ENCODE measurements at places on chromosomes 7 and 10.

DNA sequence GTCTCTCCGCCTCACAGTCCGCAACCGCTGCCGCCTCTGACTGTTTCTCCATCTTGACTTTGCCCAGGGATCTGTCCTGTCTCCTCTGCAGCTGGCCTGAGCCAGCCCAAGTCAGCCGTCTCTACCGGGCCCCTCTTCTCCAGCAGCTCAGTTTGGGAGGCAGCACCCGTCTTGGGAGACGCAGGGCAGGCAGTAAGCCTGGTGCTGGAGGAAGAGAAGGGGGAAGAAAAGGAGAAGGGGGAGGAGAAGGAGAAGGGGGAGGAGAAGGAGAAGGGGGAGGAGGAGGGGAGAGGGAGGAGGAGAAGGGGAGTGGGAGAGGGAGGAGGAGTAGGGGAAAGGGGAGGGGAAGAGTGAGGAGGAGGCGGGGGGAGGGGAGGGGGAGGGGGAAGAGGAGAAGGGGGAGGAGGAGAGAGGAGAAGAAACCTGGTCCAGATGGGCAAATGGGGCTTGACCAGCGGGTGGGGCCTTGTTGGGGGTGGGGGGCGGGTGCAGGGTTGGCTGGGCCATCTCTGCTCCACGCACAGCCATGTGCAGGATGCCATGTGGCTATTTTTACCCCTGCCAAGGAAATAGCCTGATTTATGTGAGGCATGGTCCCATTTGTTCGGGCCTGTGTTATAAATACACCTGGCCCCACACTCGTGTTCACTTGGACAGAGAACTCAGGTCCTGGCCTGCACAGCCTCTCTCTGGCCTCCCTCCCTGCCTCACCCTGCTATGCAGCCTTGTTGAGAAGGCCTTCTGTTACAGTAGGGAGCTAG is 35.9 kb upstream of the FZD9 start:
- no peak for DNase-seq

- DNase-seq: no peak
These were observed 22.2 kb downstream of the LANCL2 start for GRCh38 chr7:55387062-55387965.

- DNase-seq: no peak
These were observed 18.9 kb upstream of the PNLIPRP3 start for GRCh38 chr10:116408719-116409118.

DNA sequence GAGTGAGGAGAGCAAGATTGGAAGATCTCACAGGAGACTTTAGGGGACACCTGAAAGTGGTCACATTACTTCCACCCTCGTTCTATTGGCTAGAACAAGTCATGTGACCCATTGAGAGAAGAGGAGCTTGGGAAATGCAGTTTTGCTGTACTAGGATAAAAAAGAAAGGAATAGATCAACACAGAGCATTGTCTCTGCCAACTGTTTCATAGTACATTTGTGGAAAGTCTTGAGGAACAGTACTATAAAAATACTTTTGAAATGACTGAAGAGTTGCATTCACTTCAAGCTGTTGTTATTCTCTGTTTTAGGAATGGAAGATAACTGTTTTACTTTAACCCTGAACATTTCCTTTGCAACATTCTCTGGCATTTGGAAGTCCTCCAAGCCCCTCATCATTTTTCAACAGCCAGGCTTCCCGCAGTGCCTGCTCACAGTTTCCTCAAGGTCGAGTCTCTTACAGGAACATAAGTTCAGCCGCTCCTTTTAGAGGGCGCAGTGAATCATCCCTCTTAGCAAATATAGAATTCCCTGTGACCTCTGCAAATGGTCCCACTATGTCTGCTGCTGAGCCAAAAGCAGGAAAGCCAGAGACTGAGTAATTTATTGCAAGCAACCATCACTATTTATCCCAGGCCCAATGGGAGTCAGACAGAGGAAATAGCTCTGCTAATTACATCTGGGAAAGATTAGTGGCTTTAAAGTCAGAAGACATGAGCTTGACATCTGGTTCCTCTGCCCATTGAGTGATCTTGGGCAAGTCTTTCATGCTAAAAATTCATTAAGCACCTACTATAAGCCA is 40.7 kb downstream of the MRPL32 start:
- peak; percentile 20 for DNase-seq

DNA sequence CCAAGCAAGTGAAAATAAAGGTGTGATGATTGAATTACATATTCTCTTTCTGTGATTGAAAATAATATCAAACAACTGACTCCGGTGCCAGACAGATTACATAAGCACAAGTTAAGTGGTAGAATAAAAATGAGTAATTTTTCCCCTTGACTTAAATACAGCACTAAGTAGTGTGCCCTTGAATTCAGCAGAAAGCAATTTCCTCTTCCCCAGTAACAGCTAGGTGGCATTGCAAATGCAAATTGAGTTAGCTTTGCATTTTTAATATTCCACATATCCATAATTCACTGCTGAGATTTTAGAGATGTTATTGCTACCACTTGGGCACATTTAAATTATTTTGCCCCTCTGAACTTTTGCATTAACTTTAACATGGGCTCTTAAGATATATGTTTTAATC is 89.8 kb upstream of the NPVF start:
- no peak for DNase-seq

DNA sequence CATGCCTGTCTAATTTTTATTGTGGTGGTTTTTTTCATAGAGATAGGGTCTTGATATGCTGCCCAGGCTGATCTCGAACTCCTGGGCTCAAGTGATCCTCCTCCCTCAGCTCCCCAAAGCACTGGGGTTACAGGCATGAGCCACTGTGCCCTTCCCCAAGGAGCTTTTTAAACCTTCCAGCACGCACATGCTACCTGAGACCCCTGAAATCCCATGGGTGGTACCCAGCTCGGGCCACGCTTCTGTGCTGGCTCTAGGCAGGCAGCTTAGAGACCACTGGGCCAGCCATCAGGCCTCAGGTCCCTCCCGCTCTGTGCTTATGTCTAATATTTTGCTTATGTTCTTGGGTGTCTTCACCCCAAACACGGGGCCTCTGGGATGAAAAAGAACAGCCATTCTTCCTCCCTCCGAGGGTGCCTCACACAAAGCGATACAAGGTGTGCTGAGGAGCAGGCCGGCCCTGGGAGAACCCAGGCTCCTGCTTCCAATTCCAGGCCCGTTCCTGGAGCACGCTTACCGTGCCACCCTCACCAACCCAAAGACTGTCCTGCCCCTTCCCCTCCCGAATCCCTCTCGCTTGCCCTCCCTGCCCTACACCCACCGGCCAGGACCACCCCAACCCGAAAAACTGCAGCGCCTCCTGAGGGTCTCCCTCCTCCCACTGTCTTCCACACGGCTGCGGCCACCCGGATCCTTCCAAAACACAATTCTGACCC is 10.9 kb downstream of the SPOCK2 start:
- no peak for DNase-seq

DNA sequence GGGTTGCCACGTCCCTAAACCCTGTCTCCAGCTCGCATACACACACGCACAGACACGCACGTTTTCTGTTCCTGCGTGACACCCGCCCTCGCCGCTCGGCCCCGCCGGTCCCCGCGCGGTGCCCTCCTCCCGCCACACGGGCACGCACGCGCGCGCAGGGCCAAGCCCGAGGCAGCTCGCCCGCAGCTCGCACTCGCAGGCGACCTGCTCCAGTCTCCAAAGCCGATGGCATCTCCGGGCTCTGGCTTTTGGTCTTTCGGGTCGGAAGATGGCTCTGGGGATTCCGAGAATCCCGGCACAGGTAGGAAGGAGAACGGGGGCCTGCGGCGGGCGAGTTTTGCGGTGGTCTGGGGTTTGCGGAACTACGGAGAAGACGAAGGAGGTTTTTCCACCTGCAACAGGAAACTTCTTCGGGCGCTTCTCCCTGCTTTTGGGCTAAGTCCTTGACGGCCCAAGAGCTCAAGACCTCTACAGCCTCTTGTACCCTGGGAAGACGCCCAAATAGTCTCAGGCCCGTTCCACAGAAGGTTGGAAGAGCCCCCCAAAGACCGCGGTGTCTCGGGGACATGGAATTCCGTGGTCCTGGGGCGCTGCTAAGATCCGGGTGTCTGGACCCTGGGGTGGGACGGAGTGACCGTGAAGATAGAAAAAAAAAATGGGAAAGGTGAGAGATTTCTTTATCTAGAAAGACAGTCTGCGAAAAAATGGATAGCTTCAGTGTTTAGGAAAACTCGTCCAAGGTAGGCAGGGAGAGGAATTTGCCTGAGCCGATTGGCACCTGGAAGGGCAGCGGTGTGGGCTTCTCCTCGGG is at the start of gene GAD2:
TSS of gene GAD2 (plus strand) at position 190 of the 811 bp plus-strand sequence. CDS start at position 226, 36 bp downstream.
- no peak for DNase-seq

- no peak for DNase-seq
These were observed 102.3 kb downstream of the DYNC2I1 start for GRCh38 chr7:158958618-158959017.

- DNase-seq: no peak
These were observed 210.7 kb downstream of the TRIL start for GRCh38 chr7:28747404-28747803.

DNA sequence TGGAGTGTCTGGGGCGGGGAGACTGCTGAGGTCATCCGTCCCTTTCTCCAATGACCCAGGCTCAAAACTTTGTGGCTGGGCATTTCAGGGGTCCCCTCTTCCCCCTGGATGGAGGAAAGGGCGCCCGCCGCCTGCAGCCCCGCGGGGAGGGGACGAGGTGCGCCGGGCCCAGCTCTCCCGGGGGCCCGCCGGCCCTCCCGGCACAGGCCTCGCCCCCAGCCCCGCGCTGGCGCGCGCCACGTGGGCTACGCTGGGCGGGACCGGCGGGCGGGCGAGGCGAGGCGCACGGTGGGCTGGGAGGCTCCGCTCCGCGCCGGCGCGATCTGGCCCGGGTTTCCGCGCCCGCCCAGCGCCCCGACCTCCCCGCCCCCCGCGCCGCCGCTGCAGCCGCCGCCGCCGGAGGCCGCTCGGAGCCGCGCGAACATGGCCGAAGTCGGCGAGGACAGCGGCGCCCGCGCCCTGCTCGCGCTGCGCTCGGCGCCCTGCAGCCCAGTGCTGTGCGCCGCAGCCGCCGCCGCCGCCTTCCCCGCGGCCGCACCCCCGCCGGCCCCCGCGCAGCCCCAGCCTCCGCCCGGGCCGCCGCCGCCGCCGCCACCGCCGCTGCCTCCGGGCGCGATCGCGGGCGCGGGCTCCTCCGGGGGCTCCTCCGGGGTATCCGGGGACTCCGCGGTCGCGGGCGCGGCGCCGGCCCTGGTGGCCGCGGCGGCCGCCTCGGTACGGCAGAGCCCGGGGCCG is at the start of gene FOXK1:
TSS of gene FOXK1 (plus strand) at position 410 of the 735 bp plus-strand sequence. CDS start at position 424, 14 bp downstream.
- DNase-seq: peak; percentile 67

DNA sequence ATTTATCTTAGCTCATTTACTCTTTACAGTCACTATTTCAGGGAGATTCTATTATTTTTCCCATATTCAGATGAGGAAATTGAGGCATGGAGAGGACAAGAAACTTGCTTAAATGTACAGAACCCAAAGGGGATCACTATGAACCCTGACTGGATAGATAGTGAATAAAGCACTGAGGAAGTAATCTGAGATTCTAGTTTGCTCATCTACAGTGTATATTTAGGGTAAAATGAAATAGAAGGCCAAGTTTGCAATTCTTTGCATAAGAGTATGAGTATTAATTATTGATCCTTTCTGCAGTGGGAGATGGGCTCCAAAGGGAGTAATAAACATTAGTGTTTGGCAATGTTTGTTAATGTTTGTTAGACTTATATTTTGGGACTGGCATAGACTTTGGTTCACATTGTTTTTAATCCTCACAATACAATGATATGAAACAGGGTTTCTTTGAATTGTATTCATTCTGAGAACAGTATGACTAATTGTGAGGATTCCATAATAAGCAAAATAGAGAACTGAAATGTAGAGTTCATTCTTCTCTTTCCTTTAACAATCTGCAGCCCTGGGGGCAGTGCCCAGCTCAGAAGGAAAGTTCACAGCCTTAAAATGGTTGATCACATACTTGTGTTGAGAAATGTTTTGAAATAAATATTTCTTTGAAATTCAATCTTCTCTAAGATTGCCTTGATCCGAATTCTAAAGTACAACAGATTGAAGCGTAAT is 131.0 kb upstream of the ZNF804B start:
- no peak for DNase-seq

DNA sequence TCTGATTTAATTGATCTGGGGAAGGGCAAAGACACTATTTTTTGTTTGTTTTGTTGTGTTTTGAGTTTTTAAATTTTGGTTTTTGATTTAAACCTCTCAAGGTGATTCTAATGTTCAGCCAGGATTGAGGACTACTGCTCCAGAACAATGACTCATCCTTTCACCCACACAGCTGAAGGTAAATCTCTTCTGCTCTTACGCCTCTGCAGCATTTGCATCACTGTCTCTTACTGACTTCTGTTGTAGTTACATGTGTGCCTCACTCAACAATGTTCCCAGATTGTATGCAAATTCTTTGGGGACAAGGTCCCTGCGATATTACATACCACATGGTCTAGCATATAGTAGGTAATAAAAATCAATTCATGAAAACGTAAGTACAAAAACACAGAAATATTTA is 467.5 kb upstream of the LRRN3 start:
- DNase-seq: no peak

DNA sequence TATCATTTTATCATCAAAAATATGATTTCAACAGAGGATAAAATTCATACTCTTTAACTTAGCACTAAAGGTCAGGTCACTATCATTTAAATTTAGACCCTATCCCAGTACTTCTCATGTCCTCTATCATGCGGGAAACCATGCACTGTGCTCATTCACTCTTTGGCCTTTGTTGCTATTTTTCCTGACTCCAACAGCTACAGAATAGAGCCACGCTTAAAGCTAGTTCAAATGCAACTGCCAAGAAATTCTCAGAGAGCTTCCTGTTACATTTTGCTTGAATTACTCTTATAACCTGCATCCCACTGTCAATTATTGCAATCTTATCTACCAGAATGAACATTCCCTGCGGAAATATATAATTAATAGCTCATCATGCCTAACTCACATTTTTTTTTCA is 58.3 kb downstream of the SEMA3A start:
- no peak for DNase-seq

DNA sequence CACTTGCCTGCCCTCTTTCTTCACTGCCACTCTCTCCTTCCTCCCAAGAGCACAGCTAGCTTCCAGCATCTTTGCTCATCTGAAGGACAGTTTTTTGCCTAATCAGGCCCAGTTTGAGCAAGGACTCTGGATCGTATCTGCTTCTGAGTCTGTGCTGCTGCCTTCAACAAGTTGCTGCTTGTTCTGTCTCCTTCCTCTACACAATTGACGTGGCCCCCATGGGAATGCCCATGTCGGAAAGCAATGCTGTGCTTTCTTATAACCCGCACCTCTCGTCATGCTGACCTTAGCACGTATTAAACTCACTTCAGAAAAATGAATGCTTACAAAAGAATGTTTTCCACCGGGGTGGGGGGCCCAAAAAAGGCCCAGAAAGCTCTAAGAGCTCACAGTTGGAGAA is 324.7 kb upstream of the C7orf33 start:
- DNase-seq: no peak

GRCh38 chr7:158809596-158809995 is 19.7 kb downstream of the ESYT2 start:
- no peak for DNase-seq

- no peak for DNase-seq
These were observed 25.3 kb upstream of the C10orf53 start for GRCh38 chr10:49654036-49654693.

- DNase-seq: no peak
These were observed 25.2 kb downstream of the ADAP1 start for GRCh38 chr7:929311-929711.

DNA sequence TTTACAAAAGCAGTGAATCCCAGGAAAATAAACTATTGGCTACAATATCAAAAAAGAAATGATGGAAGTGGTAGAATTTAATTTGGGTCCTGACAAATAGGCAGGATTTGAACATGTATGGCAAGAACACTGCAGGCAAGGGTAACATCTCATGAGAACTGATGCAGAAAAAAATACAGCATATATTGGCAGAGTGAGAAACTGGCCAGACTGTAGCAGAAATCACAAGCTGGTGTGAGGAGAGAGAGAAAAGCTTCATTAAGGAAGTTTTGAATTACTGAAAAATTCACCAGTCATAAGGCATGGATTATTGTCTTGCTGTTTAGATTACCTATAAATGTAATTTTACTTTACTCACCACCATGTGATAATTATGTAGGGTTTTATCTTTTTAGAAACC is 77.4 kb downstream of the ZEB1 start:
- no peak for DNase-seq
